ENCODE measurements at places on chromosomes 13 and 19. TPM values are rescaled to one million over a fixed set of nuclear protein-coding genes. Genes with fewer than 3 reads are reported as not detected.

DNA sequence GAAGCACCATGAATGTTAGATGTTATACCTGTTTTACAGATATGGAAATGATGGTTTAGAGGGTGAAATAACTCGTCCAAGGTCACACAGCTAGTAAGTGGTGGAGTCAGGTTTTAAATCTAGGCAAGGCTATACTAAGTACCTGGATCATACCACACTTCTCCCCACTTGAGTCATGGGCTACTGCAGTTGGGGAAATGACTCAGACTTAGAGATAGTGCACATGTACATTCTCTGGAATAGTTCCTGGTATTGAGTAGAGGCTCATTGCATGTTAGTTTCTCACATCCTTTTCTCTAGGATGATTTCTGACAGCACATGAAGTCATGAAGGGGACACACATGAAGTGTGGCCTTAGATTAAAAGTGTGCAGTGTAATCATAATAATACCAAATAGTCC lies 76.2 kb upstream of the TNFSF11 start:
- DNase-seq, result no peak

MAST1 gene
- total RNA-seq, result 0.37 TPM

DNA sequence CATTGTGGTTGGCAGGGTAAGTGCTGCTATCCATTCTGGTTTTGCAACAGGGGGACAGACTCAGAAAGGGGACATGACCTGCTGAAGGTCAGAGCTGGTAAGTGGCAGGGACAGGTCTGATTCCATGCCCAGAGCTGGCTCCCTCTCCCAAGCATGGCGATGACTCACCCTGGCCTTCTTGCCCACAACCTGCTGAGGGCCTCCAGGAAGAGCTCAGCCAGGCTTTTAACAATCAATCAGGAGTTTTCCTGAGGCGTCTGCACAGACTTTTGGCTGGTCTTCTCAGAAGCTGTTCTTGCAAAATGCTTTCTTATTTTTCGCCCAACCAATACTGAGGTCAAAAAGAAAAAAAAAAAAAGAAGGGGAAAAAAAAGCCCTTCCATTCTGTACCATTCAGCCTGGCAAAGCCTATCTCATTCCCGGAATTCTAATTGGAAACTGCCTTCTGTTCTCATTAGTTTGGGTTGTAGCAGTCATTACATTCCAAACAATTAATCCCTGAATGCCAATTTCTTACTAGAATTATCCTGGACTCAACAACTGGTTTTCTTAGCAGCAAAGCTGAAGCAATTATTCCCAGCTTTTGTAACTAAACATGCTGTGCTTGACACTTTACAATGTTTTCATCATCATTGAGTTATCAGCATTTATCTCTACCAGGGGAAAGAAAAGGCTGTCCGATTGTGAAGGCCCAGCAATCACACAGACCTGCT lies 17.7 kb downstream of the SIAH3 start:
- no peak for DNase-seq

DNA sequence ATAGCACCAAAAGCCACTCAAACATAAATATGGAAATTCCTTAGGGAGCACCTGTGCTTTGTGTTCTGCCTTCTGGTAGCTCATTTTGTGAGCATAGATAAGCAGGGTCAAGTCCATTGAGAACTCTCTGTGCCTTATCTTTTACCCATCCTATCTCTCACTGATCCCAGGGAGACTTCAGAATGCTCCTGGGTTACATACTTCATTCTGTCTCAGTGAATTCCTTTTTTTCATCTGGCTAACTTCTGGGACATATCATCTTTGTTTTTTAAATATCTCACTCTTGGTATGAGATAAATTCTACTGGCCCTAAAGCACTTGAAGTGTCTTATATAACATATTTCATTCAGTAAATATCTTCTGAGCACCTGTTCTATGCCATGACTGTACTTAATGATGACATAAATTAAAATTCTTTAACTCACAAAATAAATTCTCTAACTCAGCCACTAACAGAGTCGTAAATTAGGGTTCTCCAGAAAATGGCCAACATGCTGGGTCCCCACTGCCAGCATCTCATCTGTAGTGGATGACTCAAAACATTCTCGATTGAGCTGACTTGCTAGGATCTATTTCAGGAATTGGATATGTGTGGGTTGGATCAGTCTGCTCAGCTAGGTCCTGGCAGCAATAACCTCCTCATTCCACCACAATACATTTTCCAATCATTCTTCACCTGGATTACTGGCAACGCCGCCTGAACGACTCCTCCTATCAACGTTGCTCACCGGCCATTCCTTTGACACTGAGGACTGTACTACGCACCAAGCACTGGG lies 170.2 kb downstream of the FOXO1 start:
- no peak for DNase-seq

GRCh38 chr19:40822161-40822560 lies 23.2 kb downstream of the EGLN2 start:
- DNase-seq, result no peak

- no peak for DNase-seq
Measured at GRCh38 chr13:102028868-102029267, 373.0 kb downstream of the FGF14 start.

- peak; percentile 84 for DNase-seq
Measured at GRCh38 chr19:46944918-46945628, 74.6 kb upstream of the NPAS1 start.

DNA sequence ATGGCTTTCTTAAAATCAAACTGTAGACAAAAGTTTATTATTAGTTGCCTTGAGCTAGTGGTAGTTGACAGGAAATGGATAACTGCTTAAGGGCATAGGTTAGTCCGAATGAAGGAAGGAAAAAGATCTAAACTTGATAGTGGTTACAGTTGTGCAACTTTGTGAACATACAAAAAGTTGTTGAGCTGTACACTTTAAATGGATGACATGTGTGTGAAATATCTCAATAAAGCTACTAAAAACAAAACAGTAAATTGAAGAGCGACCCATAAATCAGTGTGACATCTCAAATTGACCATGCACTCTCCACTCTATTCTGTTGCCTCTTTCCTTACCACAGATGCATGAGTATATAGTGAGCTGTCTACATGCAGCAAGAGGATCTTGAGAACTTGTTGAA lies 1757.8 kb downstream of the PCDH9 start:
- no peak for DNase-seq

DNA sequence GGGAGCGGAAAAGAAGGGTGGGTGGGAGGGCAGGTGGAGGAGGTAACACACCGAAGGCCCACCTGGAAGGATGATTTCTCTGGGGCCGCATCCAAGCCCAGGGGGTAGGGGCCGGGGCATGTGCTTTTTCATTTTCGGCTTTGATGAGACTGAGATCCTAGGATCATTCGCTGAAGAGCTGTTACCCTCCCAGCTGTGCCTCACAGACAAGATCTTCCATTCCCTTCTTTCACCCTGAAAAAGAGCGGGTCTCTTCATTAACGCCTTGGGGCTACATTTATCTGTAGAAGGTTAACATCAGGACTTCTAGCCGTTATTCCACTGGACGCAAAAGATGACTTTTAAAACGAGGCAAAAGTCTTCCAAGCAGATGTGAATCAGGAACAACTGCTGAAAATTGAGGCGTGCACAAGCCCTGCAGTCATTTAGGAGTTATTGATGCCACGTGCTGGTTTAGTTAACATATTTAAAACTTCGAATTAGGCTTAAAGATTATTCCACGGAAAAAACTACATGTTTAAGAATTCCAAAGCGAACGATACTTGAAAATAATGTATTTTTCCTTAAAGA lies 1.1 kb downstream of the LMO7 start:
- DNase-seq, result no peak

ZNF700 gene
- total RNA-seq, result 11.6 TPM

KLK12 gene
- total RNA-seq, result not detected

DNA sequence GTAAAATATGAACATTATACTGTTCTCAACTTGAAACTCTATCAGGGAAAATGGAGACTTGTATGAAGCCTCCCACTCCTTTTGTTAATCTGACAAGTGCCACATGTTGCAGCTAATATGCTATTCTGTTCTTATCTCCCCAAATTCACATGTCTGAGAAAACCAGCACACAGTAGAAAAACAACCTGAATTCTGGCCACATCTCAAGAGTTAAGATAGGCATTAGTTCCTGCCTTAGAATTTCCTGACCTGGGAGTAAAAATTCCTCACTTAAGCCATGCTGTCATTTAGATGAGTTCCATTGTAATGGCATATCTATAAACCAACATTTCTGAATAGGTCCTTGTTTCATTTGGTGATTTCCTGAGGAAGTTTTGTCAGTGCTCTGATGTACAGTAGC lies 1098.5 kb downstream of the EFNB2 start:
- DNase-seq, result no peak

- no peak for DNase-seq
Measured at GRCh38 chr19:48895226-48895625, 3.3 kb downstream of the TULP2 start.

GRCh38 chr19:3645726-3646125 lies 19.1 kb upstream of the CACTIN start:
- no peak for DNase-seq

CPB2 gene
- not detected for total RNA-seq

DNA sequence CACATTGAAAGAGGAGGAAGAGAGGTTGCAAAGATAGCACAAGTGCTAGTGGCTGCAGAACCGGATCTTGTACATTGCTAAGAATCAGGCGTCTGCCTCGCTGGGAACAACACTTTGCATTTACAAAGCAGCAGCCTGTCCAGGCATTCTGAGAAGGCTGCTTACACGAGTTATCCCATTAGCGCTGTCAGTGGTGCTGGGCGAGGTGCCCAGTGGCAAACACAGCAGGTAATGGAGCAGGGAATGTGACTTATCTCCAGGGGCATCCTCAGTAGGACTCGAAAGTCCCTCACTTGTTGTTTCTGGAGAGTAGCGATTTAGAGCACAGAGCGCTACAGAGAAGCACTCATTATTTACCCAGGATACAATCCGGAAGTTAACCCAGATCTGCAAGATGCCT lies 209.6 kb downstream of the OLFM4 start:
- DNase-seq, result no peak

CNMD gene
- not detected for total RNA-seq

GRCh38 chr13:113151745-113152690 lies 6.4 kb upstream of the PROZ start:
- no peak for DNase-seq

- DNase-seq, result no peak
Measured at GRCh38 chr13:39877134-39877533, 221.7 kb downstream of the COG6 start.

- no peak for DNase-seq
Measured at GRCh38 chr19:46637224-46637623, 1.2 kb upstream of the GNG8 start.

- DNase-seq, result no peak
Measured at GRCh38 chr19:11692127-11692790, 46.5 kb downstream of the ZNF823 start.

KLC3 gene
- 0.37 TPM for total RNA-seq

DNA sequence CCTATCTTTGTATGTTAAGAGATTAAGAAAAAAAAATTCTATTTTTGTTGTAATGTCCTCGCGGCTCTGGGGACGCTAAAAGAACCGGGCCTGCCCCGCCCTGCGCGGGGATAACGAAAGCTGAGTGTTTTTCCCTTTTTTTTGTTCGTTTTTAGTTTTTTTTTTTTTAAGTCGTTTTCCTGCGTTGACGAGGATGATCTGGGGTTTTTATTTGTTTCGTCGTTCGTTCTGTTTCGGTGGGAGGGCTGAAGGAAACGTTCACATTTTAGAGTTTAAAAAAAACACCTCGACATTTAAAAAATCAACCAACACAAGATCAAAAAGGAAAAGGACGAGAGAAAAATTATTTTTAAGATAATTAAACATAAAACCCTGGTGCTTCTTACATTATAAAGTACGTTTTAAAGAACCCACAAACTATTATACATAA lies 5.6 kb downstream of the LYL1 start:
- no peak for DNase-seq

DNA sequence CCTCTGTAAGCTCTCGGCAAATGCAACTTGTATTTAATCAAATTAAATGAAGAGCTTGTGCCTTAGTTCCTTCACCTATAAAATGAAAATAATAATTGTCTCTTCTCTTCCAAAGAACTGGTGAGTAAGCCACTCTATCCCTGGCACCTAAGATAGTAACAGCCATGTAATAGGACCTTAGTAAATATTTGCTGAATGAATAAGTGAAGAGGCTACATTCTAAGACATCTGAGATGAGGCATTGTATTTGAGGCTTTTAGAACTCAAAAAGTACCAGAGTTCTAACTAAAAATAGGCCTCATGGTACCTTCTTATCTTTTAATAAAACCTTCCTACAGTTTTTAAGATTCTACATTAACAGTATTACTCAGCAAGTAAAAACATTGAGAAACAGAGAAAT lies 17.3 kb upstream of the DCLK1 start:
- DNase-seq, result no peak

GRCh38 chr19:2327773-2328400 lies 499 bp downstream of the LSM7 start:
- DNase-seq, result no peak

All from posterior vena cava (tissue), 2 donors.